MG63 (cell line): ENCODE measurements at places on chromosomes 1 and 21.
A peak's percentile ranks its signal among the peaks of the same experiment; 100 is the strongest.

DNA sequence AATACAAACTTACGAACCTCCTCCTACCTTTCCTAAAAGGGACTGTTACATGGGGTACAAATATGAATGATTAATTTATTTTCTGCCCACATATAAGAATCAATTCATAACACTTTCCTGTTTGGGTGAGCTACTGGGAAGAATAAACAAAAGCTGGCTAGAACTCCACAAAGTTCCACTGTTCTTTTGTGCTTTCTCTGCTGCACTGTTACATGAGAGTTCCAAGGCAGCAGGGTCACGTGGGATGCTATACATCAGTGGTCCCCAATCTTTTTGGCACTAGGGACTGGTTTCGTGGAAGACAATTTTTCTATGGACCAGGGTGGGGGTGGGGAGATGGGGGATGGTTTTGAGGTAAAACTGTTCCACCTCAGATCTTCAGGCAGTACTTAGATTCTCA is 2.2 kb upstream of the ANGPTL7 start:
- no peak for DNase-seq

DNA sequence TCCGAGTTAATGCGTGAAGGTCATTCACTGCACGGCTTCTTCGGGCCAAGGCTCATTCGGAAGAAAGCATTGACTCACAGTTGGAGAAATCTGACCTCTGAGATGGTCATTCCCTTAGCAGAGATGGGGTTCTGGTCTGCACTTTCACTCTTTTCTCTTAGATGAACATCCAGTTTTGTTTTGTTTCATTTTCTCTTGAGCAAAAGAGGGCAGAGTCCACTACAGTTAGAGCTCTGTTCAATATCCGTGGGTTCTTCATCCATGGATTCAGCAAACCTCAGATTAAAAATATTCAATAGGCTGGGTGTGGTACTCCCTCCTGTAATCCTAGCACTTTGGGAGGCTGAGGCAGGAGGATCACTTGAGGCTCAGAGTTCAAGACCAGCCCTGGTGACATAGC is 57.4 kb upstream of the SIPA1L2 start:
- DNase-seq = no peak

- no peak for DNase-seq
Measured at GRCh38 chr1:4851385-4852065, 197.1 kb downstream of the AJAP1 start.

- peak; percentile 68 for DNase-seq
Measured at GRCh38 chr1:1122078-1122811, 6.4 kb upstream of the C1orf159 start.

GRCh38 chr21:42468491-42469131 is 27.4 kb downstream of the RSPH1 start:
- no peak for DNase-seq

DNA sequence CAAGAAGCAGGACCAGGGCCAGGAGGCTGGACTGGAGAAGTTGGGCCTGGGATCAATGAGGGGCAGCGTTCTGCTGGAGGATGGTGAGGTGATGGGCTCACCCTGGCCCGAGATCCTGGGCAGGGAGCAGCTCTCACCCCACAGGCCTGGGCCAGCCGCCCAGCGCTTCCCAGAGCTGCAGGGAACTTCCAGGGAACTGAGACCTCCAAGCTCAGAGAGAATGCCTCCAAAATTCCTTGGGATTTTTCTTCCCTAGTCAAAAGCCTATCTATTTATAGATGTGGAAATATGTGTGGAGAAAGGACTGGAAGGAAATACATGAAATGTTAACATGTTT is 121.2 kb downstream of the SPSB1 start:
- DNase-seq = peak; percentile 52

GRCh38 chr1:59506952-59507351 is 210.1 kb downstream of the FGGY start:
- peak; percentile 50 for DNase-seq

GRCh38 chr1:202270871-202271326 is 70.8 kb downstream of the UBE2T start:
- DNase-seq = no peak

DNA sequence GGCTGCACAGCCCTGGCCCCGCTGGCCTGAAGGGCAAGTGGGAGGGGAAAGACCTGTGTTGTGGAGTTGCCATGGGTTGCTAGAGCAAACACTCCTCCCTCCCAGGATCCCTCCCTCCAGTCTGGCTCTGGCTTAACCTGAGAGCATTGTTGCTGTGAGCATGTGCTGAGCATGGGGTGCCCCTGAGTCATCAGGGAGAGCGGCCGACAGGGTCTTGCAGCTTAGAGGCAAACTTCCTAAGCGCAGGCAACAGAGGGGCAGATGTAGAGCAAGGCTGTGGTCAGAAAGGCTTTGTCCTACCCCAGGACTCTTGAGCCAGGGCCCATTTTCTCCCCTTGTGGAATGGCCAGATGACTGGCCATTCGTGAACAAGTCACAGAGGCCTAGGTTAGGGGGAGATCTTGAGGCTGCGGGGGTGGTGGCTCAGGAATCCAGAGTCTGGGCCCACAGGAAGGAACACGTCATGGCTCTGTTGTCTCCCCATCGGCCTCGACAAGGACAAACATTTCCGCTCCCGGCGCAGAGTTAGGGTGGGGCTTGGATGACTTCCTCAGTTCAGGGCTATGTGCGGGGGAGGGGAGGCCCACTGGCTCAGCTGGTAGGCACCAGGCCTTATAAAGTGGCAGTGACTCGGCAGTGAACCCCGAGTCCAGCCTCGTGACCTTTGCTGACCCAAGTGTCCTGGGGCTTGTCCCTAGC is 362 bp upstream of the DYNLT4 start:
- DNase-seq = peak; percentile 99

- no peak for DNase-seq
Measured at GRCh38 chr1:233728721-233729120, 114.8 kb downstream of the KCNK1 start.

- no peak for DNase-seq
Measured at GRCh38 chr1:216330262-216330661, 93.0 kb downstream of the USH2A start.
